ENCODE measurements at places on chromosomes 1 and 21.

- DNase-seq = no peak
Measured at GRCh38 chr1:180482425-180483275, 19.7 kb downstream of the ACBD6 start.

GRCh38 chr1:119348941-119349340 is 19.6 kb upstream of the HAO2 start:
- DNase-seq = no peak

- DNase-seq = no peak
Measured at GRCh38 chr1:18464665-18465050, 16.1 kb upstream of the KLHDC7A start.

GRCh38 chr1:52119301-52120079 is 22.4 kb upstream of the ZFYVE9 start:
- DNase-seq = no peak

- DNase-seq = no peak
Measured at GRCh38 chr21:28344985-28345384, 647.7 kb downstream of the LTN1 start.

GRCh38 chr1:209463441-209463840 is 120.1 kb upstream of the CAMK1G start:
- DNase-seq = no peak

GRCh38 chr1:22414244-22414751 is 37.4 kb upstream of the ZBTB40 start:
- no peak for DNase-seq
